NCI-H1105 (cell line): ENCODE measurements at places on chromosomes 2 and 18.

DNA sequence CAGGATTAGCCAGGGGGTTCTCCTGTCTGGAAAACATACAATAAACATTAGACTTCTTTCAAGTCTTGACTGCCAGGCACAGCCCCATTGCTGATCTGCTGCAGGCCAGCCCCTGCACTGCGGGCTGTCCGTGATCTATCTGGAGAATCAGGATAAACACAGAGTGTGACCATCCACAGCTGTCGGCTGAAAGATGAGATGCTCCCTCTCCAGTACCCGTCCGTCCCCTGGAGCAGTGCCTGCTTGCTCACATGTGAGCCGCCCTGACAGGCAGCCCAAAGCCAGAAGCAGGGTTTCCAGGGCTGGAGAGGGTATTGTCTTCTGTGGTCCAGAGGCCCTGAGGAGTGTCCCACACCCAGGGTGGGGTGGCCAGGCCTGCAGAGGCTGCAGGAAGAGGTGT lies 46.1 kb upstream of the FOSL2 start:
- DNase-seq = no peak

DNA sequence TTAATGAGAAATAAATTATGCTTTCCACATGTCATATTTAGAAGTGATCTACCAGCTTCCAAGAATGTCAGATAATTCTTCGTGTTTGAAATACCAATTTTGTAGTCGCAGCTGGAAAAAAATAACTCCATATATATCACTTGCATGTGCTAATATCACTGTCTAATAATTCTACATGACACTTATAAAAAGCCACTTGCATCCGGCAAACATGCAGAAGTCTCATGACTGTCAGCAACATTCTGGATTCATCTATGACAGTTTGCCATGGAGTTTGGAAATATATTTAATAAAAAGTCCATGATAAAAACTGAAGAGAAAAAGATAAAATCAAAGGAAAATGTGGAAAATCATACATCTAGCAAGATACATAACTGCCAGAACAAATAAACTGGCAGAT lies 1784.4 kb downstream of the SUCLG1 start:
- no peak for DNase-seq

DNA sequence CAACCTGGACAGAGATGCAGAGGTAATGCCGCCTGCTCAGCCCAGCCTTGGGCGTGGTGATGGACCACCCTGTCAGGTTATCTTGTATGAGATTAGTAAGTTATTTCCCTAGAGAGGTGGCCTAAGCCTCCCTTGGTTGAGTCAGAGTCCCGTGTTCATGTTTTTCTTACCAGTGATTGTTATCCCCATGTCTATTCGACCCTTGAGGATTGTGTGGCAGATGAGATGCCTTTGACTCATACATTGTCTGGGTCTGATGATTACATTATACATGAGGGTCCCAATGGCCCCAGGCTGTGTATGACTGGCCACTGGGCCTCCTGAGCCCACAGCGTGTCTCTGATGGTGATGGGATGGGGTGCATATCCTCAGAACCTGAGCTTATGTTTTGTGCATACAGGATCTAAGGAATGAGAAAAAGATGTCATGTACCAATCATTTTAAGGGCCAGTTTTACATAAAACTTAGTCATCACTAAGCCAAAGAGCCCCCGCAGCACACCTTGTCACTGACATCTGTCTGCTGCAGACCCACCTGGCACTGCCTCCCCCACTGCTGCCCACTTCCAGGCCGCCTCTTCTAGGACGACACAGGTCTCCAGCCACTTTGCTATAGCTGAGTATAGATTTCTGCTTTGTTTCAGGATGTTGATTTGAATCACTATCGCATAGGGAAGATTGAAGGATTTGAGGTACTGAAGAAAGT lies 7.7 kb downstream of the PPP1R7 start:
- no peak for DNase-seq

GRCh38 chr18:54183390-54183789 lies 41.1 kb downstream of the MBD2 start:
- no peak for DNase-seq

DNA sequence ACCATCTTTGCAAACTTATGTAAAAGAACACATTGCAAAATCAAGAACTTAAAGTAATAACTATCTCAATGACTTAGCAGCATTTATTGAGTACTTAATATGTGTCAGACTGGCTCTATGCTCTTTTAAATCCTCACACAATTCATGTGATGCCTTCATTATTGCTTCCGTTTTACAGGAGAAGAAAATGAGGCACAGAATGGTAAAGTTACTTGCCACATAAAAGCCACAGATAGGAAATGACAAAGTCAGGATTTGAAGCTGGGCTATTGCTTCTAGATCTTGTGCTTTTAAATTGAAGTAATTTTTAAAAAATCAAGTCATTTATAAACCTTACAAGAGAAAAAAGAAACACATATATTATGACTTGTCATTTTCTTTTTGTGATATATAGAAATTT lies 174.2 kb downstream of the WDR7 start:
- no peak for DNase-seq

GRCh38 chr2:241648453-241648852 lies 11.0 kb downstream of the ATG4B start:
- no peak for DNase-seq

GRCh38 chr2:187266147-187266546 lies 181.9 kb downstream of the CALCRL start:
- no peak for DNase-seq

GRCh38 chr2:20648206-20648605 lies 2.7 kb downstream of the HS1BP3 start:
- no peak for DNase-seq

- DNase-seq = no peak
Observed at GRCh38 chr2:177322801-177323261, 58.3 kb upstream of the NFE2L2 start.

DNA sequence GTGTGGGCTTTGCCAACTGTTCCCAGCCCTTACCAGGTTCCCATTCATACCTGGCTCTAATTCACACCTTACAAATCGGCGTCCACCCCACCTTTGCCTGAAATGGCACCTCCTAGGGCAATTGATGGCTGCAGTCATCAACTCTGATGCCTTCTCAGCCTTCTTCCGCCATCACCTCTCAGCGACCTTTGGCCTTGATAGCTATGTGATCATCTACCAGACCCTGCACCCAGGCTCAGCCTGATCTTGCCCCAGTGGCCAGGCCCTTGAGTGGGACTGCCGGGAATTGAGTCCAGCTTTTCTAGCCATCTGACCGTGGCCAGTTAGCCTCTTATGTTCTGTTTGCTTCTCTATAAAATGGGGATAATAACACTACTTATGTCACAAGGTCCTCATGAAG lies 32.5 kb downstream of the PSD4 start:
- no peak for DNase-seq

DNA sequence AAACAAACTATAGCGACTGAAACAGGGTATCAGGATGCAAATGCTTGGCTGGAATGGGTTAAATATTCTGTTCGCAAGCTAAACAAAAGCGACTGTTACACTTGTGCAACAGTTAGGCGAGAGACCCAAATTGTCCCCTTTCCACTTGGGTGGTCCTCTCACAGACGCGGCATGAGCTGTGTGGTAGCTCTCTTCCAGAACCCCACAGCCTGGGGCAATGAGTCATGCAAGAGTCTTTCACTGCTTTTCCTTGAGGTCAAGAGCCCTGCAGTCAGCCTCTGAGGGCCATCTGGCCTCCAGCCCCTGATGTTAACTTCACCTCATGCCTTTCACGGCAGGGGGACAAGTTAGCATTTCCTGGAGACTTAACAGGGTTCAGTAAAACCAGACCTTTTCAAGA lies 25.7 kb downstream of the SULT1C4 start:
- no peak for DNase-seq

- DNase-seq = no peak
Observed at GRCh38 chr18:61699397-61700110, 193.3 kb downstream of the RNF152 start.

GRCh38 chr18:29307231-29307630 lies 1130.3 kb upstream of the CDH2 start:
- no peak for DNase-seq

DNA sequence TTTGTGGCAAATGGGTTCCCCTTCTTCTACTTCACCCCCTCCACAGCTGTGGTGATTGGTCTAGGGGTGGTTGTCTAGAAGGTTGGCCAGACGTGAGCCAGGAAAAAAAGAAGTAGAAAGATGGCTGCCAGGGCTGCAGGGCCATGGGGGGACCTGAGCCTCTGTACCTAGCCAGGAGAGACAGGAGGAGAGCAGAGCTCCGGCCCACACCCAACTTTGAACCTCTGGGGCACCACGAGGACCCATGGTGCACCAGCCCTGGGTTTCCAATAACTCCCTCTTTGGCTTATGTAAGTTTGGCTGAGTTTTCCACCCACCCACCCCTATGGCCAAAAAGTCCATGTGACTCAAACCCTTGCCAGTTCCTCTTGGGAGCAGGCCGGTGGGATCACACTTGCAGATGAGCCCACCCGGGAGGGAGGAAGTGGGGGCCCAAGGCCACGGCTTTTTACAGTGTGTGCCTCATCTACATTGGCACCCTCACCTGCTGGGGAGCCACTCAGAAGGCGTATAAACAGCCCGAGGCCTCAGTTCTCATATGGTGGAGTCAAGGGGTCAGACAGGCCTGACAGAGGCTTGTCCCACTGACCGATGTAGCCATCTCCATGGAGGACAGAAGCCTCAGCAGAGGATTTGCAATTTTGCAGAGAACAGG lies 293.1 kb upstream of the HDAC4 start:
- DNase-seq = no peak

GRCh38 chr2:85893428-85894258 lies 4.9 kb upstream of the ST3GAL5 start:
- no peak for DNase-seq

- DNase-seq = no peak
Observed at GRCh38 chr2:218032336-218033171, 29.8 kb upstream of the TNS1 start.

- DNase-seq = no peak
Observed at GRCh38 chr2:221602938-221603337, 30.8 kb upstream of the EPHA4 start.

DNA sequence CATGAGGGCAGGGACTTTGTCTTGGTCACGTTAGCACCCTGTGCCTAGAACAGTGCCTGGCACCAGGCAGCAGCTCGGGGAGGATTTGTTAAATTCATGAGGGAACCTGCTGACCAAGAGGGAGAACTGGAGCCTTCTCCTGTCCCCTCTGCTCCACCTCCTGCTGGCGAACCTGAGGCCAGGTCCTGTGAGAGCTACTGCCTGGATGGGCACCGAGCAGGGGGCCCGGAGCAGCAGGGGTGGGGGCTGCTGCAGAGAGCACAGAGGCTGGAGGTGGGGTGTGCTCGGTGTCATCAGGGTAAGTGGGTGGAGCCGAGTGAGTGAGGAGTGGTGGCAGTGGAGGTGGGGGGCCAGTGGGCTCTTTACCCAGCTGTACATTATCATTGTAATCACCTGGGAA lies 52.1 kb upstream of the FAHD2A start:
- DNase-seq = no peak

DNA sequence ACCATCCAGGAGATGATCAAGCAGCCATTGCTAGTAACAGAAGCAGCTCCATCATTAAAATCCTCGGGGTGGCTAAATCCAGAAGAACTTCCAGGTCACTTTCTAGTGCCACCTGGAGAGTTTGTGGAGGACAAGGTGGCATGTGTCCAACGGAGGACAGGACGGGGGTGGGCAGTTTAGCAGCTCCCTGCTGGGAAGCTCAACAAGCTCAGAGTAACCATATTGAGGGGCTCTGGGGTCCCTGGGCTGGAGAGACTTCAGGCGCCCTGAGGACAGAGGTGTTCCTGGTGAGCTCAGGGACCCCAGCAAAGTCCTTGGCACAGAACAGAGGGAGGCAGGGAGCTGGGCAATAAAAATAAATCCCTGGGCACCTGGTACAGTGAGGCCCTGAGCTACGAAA lies 140.0 kb upstream of the FHL2 start:
- DNase-seq = no peak

DNA sequence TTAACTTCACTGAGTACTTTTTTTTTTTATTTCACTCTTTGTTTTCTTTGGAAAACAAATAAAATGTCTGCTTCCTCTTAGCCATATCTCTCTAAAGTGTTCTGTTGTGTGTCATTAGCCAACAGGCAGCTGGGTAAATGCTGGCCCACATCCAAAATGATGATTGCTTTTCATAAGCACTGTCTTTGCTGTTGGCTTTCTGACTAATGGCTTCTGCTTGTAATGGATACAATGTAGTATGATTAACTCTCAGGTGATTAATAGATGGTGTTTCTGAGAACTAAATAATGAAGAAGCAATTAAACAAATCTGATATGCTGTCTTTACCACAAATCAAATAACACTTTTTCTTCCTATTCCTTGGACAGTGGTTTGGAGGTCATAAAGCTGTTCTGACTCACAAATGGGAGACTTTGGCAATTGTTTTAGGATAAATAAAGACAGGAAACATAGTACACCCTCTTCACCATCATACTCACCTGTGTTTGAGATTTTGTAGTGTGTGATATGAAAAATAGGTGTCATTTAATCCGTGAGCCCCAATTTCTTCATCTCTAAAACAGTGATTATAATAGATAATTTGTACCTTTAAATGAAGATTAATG lies 888.4 kb downstream of the TSN start:
- DNase-seq = peak; percentile 88
